Stimulated activated naive CD4-positive, alpha-beta T cell (primary cell): ENCODE measurements at places on chromosomes 4 and X.

DNA sequence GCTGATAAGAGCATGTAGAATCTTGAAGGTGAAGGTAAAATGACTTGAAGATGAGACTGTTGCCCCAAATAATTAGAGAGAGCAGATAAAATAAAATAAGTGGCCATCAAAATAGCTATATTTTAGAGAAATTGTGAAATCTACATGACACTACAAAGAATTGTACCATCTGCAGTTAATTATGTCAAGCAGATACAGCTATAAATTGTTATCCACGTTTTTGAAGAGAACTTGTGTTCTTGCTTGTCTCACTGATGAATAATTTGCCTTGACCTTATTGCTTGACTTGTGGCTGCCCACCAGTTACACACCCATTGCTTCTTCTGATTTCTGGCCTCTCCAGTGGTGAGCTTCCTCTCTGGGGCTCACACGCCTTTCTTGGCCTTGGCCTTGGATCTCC, 75.8 kb upstream of the TNIP3 start:
- no peak for DNase-seq

GRCh38 chr4:10239982-10240654, 123.5 kb upstream of the WDR1 start:
- no peak for DNase-seq

DNA sequence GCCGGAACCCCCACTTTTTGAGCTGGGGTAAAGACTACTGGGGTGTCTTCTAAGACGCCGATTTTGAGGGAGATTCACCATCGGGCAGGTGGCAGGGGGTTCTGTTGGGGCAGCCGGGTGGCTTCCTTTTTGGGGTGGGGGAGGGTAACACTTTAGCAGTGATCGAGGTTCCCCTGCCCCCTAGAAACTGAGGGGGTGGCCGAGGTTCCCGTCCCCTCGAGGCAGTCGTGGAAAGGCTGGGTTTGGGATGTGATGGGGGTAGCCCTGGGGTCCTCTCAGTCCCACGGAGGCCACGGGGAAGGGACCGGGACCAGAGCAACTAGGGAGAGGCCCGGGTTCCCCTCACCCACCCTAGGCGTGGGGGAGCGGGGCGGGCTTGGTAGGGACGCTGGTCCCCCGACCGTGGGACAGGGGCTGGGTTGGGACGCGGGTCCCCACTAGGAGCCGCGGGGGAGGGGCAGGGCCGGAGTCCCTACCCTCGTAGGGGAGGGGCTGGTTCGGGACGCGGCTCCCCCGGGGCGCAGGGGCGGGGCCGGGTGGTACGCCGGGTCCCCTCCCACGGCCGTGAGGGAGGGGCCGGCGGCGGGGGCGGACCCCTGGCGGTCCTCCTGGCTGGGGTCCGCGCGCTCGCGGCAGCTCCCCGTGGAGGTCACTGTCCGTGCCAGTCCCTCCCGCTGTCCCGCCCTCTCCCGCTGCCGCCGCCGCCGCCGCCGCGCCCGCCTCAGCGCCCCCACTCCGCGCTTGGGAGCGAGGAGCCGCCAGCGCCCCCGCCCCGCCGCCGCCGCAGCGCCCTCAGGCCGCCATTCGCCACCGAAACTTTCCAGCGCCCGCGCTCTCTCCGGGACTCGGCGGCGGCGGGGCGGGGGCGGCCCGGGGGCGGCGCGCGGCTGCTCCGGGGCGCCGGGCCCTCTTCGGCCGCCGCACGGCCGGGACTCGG, at the start of gene TBL1X:
TSS of gene TBL1X (plus strand) at position 624 of the 937 bp plus-strand sequence. CDS start 188,529 bp downstream, outside the sequence.
- DNase-seq = peak; percentile 57

- no peak for DNase-seq
Measured at GRCh38 chr4:67261971-67262370, 283.3 kb downstream of the CENPC start.

- no peak for DNase-seq
Measured at GRCh38 chr4:86096373-86096772, 263.5 kb downstream of the MAPK10 start.

- DNase-seq = no peak
Measured at GRCh38 chrX:79138658-79139241, 5.7 kb upstream of the GPR174 start.

- no peak for DNase-seq
Measured at GRCh38 chrX:2552621-2553201, 51.9 kb upstream of the DHRSX start.

GRCh38 chrX:47623540-47624027, 3.9 kb upstream of the SYN1 start:
- DNase-seq = peak; percentile 49

DNA sequence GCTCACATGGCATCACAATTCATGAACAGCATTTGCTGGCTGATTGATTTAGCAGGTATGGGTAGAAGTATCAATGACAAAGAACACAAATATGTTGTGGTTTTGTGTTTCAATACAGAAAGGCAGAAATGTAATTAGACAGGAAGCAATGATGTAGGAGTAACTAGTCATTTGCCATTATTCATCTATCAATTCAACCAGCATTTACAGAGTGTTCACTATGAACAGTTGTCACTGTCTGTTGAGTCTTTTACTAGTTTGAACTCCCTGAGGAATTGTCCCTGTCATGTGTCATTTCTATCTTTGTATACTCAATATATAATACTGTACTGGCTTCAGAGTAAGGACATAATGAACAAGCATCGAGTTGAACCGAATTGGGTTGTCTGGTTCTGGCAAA, 51.5 kb upstream of the ARHGAP24 start:
- no peak for DNase-seq

- DNase-seq = no peak
Measured at GRCh38 chr4:52643785-52644244, 15.3 kb downstream of the USP46 start.

DNA sequence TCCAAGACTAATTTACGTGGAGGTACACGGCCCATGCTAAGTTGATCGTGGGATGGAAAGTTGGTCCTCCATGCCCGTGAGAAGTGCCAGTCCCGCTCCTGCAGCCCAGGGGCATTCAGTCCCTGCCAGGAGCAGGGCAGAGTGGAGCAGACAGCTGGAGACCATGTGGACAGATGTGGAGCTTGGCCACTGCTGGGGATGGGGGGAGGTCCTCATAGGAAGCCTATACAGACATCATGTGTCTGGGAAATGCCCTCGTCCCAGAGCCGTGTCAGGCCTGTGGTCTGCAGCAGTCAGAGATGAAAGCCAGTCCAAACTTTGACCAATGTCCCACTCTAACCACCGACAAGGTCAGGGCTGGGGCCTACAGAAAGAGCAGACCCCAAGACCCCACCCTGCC, 118.4 kb downstream of the CPZ start:
- no peak for DNase-seq

DNA sequence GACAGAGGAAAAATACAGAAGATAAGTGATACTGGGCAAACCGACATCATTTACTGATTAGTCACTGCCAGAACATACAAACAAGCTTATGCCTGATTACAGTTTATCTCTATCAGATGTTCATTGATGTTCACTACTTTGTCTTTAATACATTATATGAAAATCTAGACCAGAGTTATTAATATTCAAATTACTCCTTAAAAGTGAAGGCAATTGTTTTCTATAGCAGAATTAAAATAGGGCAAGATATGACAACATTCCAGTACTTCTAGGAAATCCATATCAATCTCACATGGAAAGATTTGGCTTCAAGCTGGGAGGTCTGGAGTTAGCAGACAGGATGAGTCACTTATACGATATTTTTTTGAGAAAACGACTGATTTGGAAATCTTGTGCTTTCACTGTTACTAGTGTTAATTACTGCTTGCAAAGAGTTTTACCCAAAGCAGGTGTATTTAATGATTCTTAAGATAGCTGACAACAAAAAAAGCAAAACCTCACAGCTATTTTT, 31.8 kb downstream of the HPGD start:
- no peak for DNase-seq

DNA sequence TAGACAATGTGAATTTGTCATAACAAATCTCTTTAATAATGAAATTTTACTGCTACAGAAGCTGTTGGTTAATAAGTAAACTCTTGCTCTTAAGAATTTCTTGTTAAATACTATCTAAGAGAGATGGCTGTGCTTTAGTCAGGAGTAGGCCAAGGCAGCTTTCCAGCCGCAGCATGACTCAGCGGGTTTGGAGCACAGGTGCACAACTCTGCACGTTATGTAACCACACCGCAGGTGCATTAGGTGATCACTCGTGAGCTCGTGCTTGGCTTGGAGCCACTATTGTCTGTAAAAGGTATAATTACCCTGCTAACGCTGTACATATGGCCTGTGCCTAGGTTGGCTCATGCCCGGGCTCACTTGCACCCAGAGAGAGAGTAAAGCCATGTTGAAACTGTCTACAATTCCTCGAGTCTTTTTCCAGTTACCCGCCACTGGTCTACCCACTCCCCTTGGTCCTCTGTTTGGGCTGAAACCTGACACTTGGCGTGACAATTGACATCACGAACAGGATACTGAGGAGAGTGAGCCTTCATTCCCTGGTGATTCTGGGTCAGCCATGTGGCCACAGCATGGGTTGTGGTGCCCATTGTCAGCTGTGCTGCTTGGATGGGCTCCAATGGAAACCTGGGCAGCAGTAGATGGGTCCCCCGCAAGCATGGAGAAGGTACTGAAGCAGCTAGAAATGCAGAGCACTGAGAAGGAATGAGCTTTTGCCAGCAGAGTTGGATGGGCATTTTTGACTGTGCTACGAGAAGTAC, 18.4 kb upstream of the ANAPC4 start:
- DNase-seq = no peak

GRCh38 chr4:76729980-76730379, 168.0 kb downstream of the SOWAHB start:
- no peak for DNase-seq

- DNase-seq = no peak
Measured at GRCh38 chr4:68361146-68361589, 11.3 kb upstream of the YTHDC1 start.

- DNase-seq = no peak
Measured at GRCh38 chrX:63421411-63421810, 70.3 kb upstream of the SPIN4 start.

- no peak for DNase-seq
Measured at GRCh38 chr4:159725571-159725970, 622.7 kb downstream of the RAPGEF2 start.

- no peak for DNase-seq
Measured at GRCh38 chr4:125551466-125551865, 236.7 kb downstream of the FAT4 start.

DNA sequence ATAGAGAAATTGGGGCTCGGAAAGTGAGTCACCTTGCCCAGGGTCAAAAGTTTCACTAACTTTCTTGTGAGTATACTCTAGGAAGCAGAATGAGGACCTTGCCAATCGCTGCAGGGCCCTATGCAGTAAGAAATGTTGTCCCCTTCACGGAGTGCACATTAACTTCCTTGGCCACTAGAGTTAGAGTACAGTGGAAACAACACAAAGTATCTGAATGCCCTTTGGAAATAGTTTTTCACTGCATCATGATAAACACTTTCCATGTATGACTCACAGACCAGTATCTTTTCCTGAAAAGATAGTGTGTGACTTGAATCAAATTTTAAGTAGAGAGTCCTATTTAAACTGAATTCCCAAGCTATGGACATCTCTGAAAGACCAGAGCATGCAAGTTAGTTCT, 45.5 kb upstream of the STK26 start:
- no peak for DNase-seq

DNA sequence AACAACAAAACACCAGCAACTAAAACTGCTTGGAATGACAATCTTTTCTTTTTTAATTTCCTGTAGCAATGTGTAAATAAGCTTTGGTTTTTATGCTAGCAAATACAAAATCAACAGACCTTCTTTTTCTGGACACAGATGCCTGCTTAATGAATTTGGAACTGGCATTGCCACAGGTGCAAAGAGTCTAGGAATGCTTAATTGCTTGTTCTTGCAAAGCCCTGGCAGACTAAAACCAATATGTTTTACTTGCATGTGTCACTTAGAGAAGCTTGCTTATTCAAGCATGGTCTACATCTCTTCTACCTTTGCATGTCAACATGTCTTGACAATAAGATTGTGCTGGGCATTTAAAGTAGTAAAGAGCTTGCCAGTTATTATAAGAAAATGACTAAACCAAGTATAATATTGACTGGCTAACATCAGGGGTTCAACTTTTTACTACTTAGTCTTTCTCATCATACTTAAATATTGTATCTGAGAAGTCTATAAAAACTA, 656.7 kb upstream of the NDST4 start:
- DNase-seq = no peak

DNA sequence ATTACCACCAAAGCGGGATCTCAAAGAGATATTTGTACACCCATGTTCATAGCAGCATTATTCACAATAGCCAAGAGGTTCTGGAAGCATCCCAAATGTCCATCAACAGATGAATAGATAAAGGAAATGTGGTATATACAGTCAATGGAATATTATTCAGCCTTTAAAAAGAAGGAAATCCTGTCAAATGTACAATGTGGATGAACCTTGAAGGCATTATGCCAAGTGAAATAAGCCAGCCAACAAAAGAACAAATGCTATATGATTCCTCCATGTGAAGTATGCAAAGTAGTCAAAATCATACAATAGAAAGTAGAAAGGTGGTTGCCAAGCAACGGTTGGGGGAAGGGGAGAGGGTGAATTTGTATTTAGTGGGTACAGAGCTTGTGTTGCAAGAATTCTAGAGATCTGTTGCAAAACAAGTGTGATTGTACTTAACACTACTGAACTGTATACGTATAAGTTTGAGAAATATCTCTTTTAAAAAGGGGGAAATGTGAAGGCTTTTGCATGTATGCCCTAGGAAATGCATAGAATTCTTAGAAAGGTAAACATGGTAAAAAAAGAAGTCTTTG, 5.0 kb upstream of the ZRSR2 start:
- DNase-seq = no peak
